ENCODE measurements at places on chromosomes 5 and 9.

DNA sequence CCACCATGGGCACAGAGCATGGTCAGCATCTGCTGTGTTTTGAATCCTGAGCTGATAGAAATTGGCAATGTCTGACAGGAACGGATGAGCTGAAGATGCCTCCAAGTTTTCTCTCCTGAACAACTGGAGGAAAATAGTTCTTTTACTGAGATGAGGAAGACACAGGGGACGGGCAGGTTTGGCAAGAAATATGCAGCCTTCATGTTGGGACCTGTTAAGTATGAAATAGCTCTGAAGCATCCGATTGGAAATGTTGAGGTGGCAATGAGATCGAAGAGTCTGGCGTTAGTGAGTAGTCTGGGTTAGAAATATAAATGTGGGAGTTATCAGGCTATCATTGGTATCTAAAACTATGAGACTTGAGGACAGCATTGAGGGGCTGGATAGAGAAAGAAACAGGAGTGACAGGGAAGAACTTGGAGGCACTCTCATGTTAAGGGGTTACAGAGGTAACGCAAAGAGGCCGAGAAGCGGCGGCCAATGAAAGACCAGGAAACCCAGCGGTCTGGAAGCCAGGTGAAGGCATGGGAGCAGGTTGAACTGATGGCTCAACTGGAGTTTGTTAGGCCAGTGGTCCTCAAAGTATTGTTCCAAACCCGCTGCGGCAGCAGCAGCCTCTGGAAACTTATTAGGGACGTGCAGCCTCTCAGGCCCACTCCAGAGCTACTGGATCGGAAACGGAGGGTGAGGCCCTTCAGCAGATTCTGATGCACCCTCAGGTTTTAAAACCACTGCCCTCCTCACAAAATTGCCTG, 1.0 kb upstream of the MAMDC2 start:
- DNase-seq: no peak

- no peak for DNase-seq
Observed at GRCh38 chr9:17624571-17624970, 45.7 kb downstream of the SH3GL2 start.

DNA sequence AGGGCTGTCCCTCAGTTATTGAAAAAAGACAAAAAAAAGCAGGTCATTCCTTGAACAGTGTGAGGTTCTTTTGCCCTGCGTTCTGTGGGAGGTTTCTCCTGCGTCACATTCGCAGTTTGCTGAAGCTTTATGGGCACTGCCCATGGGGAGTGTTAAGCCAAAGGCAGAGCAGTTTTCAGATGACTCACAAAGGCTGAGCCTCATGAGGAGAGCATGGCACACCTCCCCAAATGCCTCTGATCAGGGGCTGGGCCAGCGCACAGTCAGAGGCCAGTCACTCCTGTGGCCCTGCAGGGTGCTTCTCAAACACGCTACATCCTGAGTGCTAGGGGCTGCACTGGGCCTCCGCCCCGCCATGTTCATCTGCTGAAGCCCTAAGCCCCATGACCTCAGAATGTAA, 38.4 kb downstream of the IRX1 start:
- no peak for DNase-seq

DNA sequence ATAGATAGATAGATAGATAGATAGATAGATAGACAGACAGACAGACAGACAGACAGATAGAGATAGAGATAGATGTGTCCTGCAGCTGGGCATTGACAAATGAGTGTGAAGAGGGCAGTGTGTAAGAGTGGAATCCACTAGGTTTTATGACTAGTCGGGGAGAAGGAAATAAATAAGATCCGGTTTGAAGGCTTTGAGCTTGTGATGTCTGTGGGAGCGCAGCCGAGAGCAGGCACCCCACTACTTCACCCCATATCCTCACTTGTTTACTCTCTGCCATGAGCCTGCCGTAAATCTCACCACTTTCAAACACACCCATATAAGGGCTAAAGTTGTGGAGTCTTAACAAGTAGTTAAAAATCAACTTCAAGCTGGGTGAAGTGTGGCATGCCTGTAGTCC, 1.4 kb upstream of the SUSD1 start:
- DNase-seq: no peak

DNA sequence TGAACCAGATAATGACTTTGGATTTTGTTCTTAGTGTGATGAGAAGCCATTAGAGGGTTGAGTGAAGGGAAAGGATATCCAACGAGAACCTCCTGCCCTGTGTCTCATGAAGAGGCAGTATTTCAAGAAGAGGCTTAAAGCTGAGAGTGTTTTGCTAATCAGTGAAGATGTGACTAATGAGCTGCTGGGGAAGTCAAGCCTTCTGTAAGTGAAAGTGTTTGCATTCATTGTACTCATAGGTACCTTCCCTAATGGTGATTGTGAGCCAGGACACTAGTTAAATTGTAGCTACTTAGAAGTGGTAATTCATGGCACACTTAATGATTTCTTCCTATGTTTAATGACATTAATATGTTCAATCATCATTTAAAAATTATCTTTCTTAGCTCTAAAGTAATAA, 23.7 kb downstream of the PIP5K1B start:
- no peak for DNase-seq

DNA sequence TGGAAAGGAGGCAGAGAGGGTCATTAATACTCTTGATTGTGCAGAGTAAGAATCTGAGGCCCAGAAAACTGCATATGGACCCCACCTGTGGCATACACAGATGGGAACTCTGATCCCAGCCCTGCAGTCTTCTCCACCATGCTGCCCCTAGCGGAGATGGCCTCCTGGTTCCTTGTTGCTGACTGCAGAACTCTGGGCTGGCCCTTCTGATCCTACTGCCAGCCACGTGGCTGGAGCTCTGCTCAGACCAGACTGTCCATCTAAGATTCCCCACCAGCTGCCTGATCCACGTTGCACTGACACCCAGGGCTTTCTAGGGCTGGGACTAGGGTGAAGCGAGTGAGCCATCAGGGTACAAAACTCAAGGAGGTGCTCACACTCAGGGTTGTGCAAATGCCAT, 245.7 kb upstream of the NR4A3 start:
- no peak for DNase-seq

Data from substantia nigra (tissue), 51 donors.